GM10248 (cell line): ENCODE measurements at places on chromosomes 7 and 10.
A peak's percentile ranks its signal among the peaks of the same experiment; 100 is the strongest.

- DNase-seq: no peak
Observed at GRCh38 chr7:12964836-12965235, 277.4 kb downstream of the ARL4A start.

- DNase-seq: no peak
Observed at GRCh38 chr7:137609500-137609899, 237.3 kb downstream of the DGKI start.

DNA sequence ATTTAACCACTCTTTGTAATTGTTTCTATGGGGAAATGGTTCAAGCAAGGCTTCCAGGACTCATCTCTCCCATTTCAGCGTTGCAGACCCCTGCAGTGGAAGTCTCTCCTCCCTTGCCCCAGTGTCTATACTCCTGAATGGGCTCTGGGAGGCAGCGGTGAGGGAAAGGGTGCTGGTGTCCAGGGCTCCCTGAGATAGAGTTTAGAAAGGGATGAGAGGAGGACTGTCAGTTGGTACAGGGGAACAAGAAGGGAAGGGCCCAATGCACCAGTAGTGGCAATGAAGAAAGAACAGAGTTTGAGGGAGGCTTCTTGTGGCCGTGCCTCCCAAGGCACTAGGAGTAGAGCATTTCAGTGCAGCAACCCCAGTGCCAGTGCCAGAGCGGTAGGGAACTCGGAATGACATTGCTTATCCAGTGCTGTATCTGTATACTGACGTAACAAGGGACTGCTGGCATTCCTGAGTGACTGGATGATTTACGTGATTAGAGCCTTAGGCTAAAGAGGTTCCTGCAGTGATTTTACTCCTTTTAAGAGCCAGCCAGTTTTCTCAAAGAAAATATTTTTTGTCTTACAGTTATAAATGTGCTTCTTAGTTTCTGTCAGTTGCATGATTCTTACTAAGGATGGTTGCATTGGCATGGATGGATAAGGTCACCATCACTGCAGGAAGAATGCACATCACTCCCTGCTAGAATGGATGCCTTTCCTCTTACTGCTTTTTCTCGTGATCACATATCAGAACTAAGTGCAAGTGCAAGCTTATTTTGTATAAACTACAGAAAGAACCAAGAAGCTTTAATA lies 28.0 kb downstream of the PRPF18 start:
- no peak for DNase-seq

- no peak for DNase-seq
Observed at GRCh38 chr7:121164247-121164646, 164.6 kb upstream of the WNT16 start.

DNA sequence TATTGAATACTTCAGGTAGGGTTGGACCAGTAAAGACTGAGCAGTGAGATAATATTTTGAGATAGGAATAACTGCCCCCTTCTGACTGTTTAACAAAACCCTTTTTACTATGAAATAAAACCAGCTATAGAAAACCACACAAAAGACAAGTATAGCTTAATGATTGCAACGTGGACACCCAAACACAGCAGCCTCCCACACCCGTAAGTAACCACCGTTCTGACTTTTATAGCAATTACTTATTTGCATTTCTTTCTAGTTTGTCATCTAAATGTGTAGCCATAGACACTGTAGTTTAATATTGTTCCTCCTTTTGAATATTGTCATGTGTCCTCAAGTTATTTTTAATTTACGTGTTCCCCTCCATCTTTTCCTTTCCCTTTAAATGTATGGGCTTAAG lies 42.9 kb upstream of the SYPL1 start:
- DNase-seq: no peak

DNA sequence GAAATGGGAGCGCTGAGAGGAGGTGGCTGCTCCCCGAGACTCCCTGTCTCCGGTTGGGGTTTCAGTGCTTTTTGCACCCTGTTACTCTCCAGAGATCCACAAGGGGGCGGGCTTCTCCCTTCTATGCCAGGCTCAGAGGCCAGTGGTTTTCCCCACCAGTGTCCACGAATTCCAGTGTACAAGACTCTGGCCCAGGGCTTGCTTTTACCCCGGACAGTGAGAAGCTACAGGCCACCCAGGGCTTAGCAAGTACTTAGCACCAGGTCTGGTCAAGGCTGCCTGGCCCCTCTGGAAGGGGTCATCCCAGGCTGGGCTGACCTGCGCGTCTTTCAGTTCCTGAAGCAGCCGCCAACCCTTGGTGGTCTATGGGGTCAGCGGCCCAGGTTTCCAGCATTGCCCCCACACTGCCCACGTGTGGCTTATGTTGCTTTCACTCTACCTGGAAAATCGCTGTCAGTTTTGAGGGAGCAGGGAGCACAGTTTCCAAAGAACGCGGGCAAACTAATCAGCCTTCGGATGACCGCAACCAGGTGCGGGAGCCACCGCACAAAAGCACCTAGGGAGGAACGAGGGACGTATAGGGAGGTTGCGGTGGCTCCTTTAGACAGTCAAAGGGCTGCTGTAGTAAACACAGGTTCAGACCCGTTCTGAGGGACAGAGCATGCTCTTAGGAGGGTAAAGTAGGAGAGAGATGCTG lies 6.8 kb downstream of the CYP26A1 start:
- DNase-seq: peak; percentile 85
